NCI-H526 treated with DMSO at 0.1 percent for 48 hours (cell line): ENCODE measurements at places on chromosomes 7 and 10.

GRCh38 chr10:133277277-133277992, 767 bp upstream of the ADAM8 start:
- no peak for DNase-seq

GRCh38 chr7:1134951-1135350, 25.0 kb downstream of the ZFAND2A start:
- DNase-seq, result no peak

GRCh38 chr7:17038160-17038782, 156.5 kb upstream of the AGR3 start:
- no peak for DNase-seq

GRCh38 chr7:72316148-72316547, 96.0 kb downstream of the CALN1 start:
- no peak for DNase-seq

DNA sequence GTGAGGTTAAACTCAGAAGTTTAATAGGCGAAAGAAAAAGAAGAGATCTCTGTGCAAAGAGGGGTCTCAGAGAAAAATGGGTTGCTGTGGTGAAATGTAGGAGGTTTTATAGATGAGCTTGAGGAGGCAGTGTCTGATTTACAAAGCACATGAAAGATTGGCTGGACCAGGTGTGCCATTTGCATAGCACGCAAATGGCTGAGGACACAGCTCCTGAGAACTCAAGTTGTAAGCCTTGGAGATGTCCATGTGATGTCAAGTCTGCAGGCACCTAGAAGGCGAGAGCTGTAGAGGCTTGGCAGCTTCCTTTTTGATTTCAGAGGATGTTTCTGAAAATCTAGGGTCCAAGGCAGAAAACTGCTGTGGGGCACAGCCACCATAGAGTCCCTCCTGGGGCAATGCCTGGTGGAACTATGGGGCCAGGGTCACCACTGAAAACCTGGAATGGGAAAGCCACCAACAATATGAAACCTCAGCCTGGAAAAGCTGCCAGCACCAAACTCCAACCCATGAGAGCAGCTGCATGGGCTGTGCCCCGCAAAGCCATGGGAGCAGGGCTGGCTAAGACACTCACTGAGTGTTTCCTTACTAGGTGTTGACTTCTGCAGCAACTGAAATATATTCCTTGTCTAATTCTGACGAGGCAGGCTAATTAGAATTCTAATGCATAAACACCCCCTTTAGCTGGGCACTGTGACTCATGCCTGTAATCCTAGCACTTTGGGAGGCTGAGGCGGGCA, 96.9 kb upstream of the TNS3 start:
- no peak for DNase-seq

- DNase-seq, result no peak
Measured at GRCh38 chr7:93249491-93250148, 17.5 kb downstream of the VPS50 start.

DNA sequence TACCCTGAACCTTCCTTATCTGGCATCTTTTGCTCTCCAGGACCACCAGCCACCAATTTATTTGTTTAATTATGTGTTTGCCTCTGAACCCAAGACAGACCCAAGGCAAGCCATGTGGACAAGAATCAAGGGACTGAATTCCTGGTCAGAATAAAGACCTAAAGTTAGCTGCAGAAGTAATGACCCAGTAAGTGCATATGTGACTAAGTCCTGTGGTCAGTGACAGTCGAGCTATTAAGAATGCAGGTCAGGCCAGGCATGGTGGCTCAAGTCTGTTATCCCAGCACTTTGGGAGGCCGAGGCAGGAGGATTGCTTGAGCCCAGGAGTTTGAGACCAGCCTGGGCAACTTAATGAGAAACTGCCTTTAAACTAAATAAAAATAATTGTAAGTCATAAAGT, 139.4 kb downstream of the CCDC71L start:
- no peak for DNase-seq

DNA sequence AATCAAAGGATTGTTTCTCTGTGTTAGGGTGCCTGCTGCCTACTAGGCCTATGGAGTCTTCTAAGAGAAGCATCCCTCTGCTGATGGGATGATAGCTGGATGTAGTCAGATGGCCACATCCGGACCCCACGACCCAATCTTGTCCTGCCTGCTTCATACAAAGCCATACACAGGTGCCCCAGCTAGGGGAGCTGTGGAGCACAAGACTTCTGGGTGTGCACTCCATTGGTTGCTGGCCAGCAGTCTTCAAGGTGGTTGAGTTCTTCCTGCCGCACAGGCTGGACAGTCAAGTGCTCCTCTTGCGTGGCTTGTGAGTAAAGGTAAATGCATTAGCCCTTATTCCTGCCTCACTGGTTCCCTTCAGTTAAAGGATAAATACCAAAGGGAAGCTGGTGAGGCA, 120.2 kb downstream of the TEX36 start:
- no peak for DNase-seq

DNA sequence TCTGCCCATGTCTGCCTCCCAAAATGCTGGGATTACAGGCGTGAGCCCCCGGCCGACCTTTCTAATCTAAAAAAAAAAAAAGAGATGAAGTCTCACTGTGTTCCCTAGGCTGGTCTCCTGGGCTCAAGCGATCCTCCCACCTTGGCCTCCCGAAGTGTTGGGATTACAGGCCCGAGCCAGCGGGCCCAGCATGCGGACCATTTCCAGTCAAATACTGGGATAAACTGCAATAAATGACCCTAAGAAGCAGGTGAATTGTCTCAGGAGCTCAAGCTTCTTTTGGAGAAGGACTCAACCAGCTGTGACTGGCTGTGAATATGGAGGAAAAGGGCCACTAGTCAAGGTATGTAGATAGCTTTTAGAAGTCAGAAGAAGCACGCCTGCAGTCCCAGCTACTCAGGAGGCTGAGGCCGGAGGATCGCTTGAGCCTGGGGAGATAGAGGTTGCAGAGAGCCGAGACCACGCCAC, 550 bp upstream of the CREM start:
- no peak for DNase-seq

DNA sequence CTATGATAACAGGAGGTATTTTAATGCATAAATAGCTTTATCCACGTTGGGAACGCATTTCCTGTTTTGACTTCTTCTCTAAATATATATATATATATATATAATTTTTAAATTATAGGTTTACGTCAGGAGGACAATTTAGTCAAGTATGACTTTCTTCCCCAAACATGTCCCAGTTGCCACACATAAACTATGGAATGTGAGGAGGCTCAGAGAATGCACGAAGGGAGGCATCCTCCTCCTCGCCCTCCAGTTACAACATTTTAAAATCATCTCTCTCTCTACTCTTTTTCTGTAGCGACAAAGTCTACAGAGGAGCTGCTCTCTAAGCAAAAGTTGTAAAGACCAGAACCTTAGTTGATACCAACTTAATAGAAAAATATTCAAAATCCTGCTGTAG, 106.9 kb upstream of the LYZL1 start:
- DNase-seq, result no peak

DNA sequence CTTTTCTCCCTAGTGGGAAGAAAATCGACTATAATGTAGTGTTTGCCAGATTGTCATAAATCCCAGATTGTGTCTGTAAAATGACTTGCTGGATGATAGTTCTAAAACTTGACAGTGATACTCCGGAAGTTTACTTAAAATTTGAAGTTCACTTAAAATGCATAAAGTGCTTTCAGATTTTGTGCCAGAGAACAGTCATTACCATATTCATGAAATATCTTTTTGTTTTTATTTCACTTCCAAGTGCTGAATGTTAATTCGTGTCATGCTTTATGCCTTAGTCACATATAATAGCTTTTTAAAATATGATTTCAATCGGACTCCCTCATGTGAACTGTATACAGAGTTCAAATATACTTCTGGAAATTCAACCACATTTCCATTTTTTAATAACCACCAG, 30.4 kb downstream of the PRPF18 start:
- DNase-seq, result no peak

GRCh38 chr7:136104269-136104603, 127.1 kb upstream of the MTPN start:
- DNase-seq, result no peak

DNA sequence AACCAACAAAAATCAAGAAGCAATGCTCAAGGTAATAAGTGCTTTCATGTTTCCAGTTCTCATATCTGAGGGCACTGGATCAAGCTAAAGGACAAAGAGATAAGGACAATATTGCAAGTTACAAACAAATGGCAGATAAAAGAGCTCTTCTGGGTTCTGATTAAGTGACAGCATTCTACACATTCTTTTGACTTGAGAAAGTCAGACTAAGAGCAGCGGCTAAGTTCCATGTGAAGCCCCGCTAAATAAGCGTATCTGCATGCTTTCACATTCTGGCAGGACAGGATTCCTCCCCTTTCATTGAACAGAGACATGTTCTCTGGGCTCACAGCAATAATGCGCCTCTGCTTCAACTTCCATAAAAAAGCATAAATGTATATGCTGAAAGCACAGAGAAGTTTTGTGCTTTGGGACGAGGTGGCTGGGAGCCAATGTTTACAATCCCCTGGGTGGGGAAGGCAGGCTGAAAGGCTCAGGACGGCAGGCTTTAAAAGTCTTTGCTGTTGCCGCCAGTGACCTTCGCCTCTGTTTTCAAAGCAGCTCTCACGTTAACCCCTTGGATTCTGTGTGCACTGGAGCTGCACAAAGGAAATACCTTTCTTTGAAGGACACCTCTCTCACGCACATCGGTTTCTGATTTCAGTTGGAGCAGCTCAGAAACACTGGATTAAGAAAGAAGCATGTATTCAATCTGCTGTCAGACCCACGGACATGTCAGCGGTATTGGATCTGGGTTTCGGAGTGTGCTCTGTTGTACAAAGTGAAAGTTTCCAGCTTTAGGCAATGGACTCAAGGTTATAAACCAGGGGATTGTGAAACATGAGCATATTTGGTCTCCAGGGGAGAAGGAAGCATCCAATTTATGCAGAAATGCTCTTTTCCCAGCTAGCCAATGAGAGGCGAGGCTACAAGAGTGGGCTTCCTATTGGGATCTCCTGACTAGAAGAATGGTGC, 105.4 kb upstream of the FAM133B start:
- DNase-seq, result peak; percentile 58

- DNase-seq, result peak; percentile 13
Measured at GRCh38 chr10:115129752-115130151, 36.6 kb downstream of the ATRNL1 start.

DNA sequence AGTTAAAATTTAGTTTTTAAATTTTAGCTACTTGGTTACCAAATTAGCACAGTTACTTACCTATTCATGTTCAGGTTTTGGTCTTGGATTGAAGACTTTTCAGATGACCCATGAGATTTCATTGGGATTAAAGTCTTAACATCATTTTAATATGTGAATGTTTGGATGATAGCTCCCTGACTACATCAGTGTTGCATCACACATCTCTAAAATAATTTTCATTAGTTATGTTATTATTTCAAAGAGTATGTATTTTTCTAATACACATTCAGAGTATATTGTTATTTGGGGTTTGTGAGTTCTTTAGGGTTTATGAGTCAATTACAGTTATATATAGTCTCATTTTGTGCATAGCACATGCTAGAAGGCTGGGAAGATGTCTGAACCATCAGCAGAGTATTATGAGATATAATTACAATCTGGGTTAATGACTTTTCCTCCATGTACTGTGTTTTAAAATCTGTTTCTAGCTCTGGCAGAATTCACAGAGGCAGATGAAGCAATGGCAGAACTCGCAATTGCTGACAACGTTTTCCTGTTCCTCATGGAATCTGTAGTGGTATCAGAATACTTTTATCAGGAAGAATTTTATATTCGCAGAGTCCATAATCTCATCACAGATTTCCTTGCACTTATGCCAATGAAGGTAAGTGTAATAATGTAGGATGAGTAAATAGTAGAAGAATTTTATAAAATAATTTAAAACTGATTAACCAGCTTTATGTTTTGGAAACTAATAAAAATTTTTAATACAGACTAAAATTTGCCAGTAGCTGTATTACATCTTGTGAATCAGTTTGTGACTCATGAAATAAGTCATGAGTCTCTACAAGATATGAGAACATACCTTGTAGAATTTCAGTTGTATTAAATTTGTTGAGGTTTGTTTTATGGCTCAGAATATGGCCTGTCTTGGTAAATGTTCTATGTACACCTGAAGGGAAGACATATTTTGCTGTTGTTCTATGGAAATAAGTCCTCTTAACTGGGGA, 26.9 kb downstream of the NUP205 start:
- DNase-seq, result no peak

DNA sequence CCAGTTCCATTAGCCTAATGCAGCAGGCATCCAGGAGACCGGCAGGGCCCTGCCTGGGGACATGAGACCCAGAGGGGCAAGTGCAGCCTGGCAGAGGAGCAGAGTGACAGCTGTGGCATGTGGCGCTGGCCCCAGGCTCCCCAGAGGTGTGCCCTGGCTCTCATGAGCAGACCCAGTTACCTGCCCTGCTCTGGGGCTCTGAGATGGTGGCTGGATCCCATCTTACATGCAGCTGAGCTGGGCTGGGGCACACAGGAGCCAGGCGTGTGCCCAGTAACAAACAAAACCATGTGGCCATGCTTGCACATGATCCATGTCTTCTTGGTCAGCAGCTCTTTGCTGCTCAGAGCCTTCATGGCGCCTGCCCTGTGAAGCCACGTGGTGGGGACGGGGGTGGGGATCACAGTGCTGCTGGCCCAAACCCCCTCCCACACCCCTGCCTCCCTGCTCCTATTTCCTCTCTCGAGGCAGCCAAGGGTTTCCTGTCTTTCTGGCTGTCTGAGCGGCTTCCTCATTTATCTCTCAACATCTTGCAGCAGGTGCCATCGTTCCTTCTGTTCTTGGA, 40.3 kb upstream of the GTF2I start:
- no peak for DNase-seq

DNA sequence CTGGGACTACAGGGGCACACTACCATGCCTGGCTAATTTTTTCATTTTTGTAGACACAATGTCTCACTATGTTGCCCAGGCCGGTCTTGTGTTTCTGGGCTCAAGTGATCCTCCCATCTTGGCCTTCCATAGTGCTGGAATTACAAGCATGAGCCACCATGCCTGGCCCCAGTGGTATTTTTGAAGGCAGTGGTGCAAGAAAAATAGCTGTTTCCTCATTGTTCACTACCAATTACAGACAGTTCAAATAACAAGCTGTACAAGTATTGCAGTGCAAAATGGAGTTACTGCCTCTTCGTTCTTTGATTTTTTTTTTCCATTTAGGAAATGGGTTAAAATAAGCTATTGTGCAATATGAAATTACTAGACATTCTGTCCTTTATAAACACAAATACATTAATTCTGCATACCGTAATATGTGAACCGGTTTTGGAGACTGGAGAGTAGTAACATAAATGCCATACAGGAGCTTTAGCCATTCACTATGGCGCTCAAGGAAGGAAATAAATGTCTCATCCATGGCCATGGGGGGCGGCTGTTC, 35.0 kb upstream of the BPGM start:
- no peak for DNase-seq

DNA sequence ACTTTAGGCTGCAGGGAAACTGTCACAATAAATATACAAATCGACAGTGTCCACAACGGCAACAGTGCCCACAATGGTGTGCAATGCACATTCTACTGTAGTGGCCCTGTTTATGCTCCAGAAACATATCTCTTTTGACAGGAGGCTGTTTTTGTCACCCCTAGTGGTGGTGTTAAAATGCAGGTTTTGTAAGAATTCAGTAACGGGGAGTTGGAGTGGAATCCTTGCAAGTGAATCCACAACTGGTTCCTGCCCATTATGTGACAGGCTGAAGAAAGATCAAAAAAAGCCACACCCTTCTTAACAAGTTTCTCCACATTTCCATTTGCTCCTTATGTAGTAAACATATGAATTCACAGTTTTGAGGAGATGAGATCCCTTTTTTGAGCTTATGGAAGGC, 58.5 kb downstream of the BEND7 start:
- no peak for DNase-seq

- DNase-seq, result no peak
Measured at GRCh38 chr10:48305905-48306264, 592 bp upstream of the MAPK8 start.

- no peak for DNase-seq
Measured at GRCh38 chr7:134071355-134072331, 55.5 kb upstream of the LRGUK start.
